Breast epithelium (tissue), 4 donors: ENCODE measurements at places on chromosomes 7 and 10.

DNA sequence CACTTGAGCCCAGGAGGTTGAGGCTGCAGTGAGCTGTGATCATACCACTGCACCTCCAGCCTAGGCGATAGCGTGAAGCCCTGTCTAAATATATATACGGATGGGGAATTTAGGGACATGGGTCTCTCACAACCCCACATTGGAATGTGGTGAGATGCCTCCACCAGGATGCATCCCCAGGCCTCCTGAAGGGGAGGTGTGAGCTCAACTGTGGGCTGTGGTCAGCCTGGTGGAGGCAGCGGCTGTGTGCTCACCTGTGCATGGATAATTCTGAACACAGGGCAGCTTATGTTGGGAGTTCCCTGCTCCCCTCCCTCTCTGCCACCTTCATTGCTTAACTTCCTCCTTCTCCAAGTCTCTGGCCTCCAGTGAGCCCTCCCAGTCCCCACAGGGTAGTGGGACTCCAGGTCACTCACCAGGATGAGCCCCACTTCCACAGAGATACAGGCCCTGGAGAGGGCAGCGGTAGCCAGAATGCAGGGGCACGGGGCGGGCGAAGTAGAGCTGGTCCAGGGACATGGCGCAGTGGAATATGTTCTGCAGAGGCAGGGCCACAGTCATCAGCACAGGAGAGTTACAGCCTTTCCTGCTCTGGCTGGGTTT, 30.4 kb downstream of the PYROXD2 start:
- no peak overlapping the region for H3K4me3 ChIP-seq
- no peak for DNase-seq
- H3K36me3 ChIP-seq, result no peaks in the 10 kb centered on the region
- H3K4me1 ChIP-seq, result no peaks in the 10 kb centered on the region

- H3K27me3 ChIP-seq, result no peaks in the 10 kb centered on the region
- no peak overlapping the region for H3K4me3 ChIP-seq
- H3K36me3 ChIP-seq, result no peaks in the 10 kb centered on the region
- H3K4me1 ChIP-seq, result no peaks in the 10 kb centered on the region
- no peak for DNase-seq
- no peak overlapping the region for H3K27ac ChIP-seq
Measured at GRCh38 chr10:112675560-112676083, 228.6 kb downstream of the VTI1A start.

- H3K4me3 ChIP-seq, result no peak overlapping the region
- no peaks in the 10 kb centered on the region for H3K27me3 ChIP-seq
- H3K4me1 ChIP-seq, result no peaks in the 10 kb centered on the region
- H3K36me3 ChIP-seq, result peaks cover 5% of the 10 kb centered on the region
- no peak for DNase-seq
Measured at GRCh38 chr10:43177595-43177994, 39.4 kb downstream of the CSGALNACT2 start.

DNA sequence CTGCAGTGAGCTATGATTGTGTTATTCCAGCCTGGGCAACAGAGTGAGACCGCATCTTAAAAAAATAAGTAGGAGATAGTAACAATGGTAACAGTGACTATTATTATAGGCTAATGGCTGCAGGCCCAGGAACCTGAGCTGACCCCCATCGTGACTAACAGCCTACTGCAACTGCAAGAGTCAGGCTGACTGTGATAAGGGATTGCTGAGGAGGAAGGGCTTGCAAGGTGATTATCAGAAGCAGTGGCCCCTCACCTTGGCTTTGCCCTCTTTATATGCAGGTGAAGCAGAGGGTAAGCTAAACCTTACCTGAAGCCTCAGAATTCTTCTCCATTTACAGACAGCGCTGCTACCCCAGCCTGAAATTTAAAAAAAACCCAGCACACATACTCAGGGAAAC, 83.9 kb upstream of the SDK1 start:
- H3K27ac ChIP-seq, result no peak overlapping the region
- no peaks in the 10 kb centered on the region for H3K4me1 ChIP-seq
- no peak overlapping the region for H3K4me3 ChIP-seq
- DNase-seq, result no peak

DNA sequence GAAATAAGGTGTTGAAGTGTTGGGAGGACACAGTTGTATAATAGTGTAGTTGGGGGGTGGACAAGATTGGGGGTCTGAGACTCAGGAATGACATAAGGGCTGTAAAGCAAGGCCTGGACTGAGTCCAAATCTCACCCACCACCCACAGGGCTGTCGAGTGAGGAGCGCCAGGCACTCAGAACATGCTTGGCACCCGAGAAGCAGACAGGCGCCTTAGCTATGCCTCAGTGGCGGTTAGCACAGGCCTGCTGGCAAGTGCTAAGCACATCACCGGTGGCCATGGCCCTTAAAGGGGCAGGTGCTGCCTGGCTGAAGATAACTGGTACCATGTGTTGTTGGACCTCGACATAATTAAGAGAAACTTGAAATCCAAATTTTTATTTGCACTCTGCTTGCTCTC, 90.7 kb downstream of the COL13A1 start:
- H3K4me1 ChIP-seq, result no peaks in the 10 kb centered on the region
- H3K27ac ChIP-seq, result no peak overlapping the region
- no peaks in the 10 kb centered on the region for H3K27me3 ChIP-seq
- no peak for DNase-seq
- no peaks in the 10 kb centered on the region for H3K36me3 ChIP-seq
- H3K4me3 ChIP-seq, result no peak overlapping the region

DNA sequence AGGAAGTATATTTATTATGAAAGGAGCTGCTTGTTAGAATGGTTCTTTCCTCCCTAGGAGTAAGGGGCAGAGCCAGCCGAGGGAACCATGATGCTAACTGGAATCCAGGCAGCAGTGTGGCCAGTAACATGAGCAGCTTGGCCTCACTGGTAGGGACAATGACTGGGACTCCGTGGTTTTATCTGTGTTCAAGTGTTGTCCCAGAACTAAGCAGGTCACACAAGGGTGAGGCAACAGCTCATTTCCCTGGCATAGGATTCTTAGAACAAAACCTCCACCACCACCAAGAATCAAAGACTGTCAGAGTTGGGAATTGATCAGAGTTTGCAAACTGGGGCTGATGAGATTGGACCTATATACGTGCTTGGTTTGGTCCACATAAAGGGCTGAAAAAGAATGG, 138.9 kb upstream of the COBL start:
- H3K27me3 ChIP-seq, result no peaks in the 10 kb centered on the region
- H3K4me3 ChIP-seq, result no peak overlapping the region
- H3K27ac ChIP-seq, result no peak overlapping the region
- DNase-seq, result no peak
- no peaks in the 10 kb centered on the region for H3K4me1 ChIP-seq
- H3K36me3 ChIP-seq, result no peaks in the 10 kb centered on the region

- no peaks in the 10 kb centered on the region for H3K36me3 ChIP-seq
- H3K4me1 ChIP-seq, result no peaks in the 10 kb centered on the region
- H3K27ac ChIP-seq, result no peak overlapping the region
- no peak overlapping the region for H3K4me3 ChIP-seq
- no peaks in the 10 kb centered on the region for H3K27me3 ChIP-seq
- no peak for DNase-seq
Measured at GRCh38 chr10:5831446-5831782, 18.2 kb upstream of the GDI2 start.

DNA sequence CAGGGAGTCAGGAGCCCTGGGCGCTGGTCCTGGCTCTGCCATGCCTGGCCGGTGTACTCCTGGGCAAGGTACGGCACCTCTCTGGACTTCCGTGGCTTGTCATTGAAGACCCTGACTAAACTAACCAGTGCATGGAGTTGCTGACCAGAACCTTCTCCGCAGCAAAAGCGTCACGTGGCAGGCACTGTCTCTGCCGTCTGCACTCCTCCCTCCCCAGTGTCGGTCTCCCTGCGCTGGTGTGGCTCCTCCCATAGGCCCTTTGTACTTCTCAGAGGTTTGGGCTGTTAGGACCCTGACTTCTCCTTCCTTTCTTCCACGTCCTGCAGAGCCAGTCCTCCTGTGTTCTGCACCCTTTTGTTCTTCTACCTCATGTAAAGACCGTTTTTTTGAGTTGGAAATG, 100.6 kb upstream of the CREB5 start:
- no peak overlapping the region for H3K4me3 ChIP-seq
- H3K36me3 ChIP-seq, result no peaks in the 10 kb centered on the region
- H3K27ac ChIP-seq, result no peak overlapping the region
- no peaks in the 10 kb centered on the region for H3K4me1 ChIP-seq

GRCh38 chr7:109552017-109552416, 982.3 kb downstream of the DNAJB9 start:
- no peaks in the 10 kb centered on the region for H3K36me3 ChIP-seq
- no peak overlapping the region for H3K27ac ChIP-seq
- H3K4me3 ChIP-seq, result no peak overlapping the region
- no peak for DNase-seq
- H3K4me1 ChIP-seq, result no peaks in the 10 kb centered on the region

- H3K4me3 ChIP-seq, result no peak overlapping the region
- H3K36me3 ChIP-seq, result no peaks in the 10 kb centered on the region
- H3K27ac ChIP-seq, result no peak overlapping the region
- no peak for DNase-seq
- H3K27me3 ChIP-seq, result peaks cover 26% of the 10 kb centered on the region
Measured at GRCh38 chr10:100776671-100777070, 31.3 kb downstream of the PAX2 start.

DNA sequence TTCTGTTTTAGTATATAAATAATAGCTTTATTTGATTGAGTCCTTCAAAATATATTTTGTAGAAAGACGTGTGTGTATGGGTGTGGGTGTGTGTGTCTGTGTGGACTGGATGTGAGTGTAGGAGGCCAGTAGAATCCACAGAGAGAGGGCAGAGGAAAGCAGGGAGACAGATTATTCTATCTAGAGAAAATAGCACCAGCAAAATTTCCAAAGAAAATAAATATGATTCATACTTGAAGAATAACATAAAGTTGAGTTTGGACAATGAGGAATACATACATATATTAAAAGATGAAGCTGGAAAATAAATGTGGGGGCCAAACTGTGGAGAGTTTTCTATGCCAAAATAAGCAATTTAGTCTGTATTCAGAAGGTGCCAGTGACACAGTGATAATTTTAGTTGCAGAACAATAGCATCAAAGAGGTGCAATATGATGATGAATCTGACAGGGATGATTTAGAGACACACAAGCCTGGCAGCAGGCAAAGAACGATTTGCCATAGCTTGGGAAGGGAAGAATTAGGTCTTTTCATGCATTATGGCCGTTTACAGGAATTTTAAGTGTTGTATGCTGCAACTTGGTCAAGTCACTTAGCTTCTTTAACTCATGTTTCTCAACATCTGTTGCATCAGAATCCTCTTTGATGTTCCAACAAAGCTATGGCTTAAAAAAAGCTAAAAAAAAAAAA, 121.3 kb downstream of the SEMA3A start:
- no peaks in the 10 kb centered on the region for H3K4me1 ChIP-seq
- no peak overlapping the region for H3K4me3 ChIP-seq
- no peaks in the 10 kb centered on the region for H3K27me3 ChIP-seq
- no peak overlapping the region for H3K27ac ChIP-seq
- DNase-seq, result no peak
- no peaks in the 10 kb centered on the region for H3K36me3 ChIP-seq

DNA sequence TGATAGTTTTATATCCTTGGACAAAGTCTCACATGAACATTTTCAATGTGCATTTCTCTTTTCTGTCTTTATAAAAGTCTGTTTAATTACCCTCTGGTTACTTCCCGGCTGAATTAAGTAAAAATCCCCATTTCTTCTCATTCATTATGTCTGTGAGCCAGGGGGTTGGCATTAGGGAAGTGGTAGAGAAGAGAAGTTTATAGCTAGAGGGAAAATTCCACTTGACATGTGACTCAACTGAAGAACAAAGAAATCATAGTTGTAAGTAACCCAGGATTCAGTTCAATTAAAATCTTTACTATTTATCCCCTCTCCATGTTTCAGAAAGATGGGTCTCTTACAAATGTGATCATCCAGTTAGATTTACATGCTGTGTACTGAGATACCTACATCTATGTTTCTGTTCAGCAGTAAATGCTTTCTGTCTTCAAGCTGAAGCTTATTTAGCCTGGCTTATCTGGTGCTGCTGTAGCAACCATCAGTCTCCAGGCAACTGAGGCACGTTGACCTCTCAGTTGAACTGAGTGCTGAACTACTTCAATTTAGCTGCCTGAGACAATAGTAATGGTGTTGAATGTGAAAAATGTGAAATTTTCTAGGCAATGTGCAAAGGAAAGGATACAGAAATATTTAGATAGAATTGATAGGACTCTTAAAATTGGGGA, 181.6 kb downstream of the MLLT10 start:
- no peaks in the 10 kb centered on the region for H3K4me1 ChIP-seq
- no peaks in the 10 kb centered on the region for H3K36me3 ChIP-seq
- no peak for DNase-seq
- H3K4me3 ChIP-seq, result no peak overlapping the region
- no peak overlapping the region for H3K27ac ChIP-seq

- DNase-seq, result no peak
- H3K4me1 ChIP-seq, result no peaks in the 10 kb centered on the region
- H3K27ac ChIP-seq, result no peak overlapping the region
- no peaks in the 10 kb centered on the region for H3K36me3 ChIP-seq
- H3K4me3 ChIP-seq, result no peak overlapping the region
Measured at GRCh38 chr7:88401009-88401623, 94.4 kb upstream of the STEAP4 start.

- DNase-seq, result no peak
- no peaks in the 10 kb centered on the region for H3K36me3 ChIP-seq
- H3K4me1 ChIP-seq, result no peaks in the 10 kb centered on the region
- no peak overlapping the region for H3K27ac ChIP-seq
- peaks cover 8% of the 10 kb centered on the region for H3K27me3 ChIP-seq
- no peak overlapping the region for H3K4me3 ChIP-seq
Measured at GRCh38 chr7:128153436-128153835, 87.6 kb upstream of the LEP start.

- no peaks in the 10 kb centered on the region for H3K27me3 ChIP-seq
- H3K4me3 ChIP-seq, result no peak overlapping the region
- no peak for DNase-seq
- no peaks in the 10 kb centered on the region for H3K36me3 ChIP-seq
- no peak overlapping the region for H3K27ac ChIP-seq
Measured at GRCh38 chr10:93193906-93194305, 120.2 kb downstream of the CYP26A1 start.

DNA sequence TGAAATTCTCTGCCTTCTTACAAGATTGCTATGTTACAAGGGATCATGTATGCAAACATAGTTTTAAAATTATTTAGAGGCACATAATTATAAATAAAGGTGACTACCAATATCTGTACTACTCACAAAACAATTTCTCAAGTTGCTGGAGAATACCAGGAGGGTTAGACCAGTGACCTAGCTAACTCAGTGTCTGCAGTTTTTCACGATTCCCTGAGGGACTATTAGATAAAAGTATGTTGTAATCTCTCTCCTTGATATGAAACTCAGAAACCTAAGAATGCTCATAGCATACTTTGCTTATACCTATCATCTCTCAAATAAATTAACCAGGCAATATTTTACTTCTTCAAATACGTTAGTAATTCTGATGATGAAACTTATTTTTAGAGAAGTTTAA, 534.0 kb upstream of the ANKRD30A start:
- no peak for DNase-seq
- no peaks in the 10 kb centered on the region for H3K36me3 ChIP-seq
- H3K27ac ChIP-seq, result no peak overlapping the region
- H3K27me3 ChIP-seq, result no peaks in the 10 kb centered on the region
- H3K4me1 ChIP-seq, result no peaks in the 10 kb centered on the region

GRCh38 chr7:118013252-118014010, 140.2 kb upstream of the CTTNBP2 start:
- no peaks in the 10 kb centered on the region for H3K36me3 ChIP-seq
- no peak overlapping the region for H3K27ac ChIP-seq

GRCh38 chr10:31149835-31150512, 118.3 kb upstream of the ZNF438 start:
- H3K4me1 ChIP-seq, result no peaks in the 10 kb centered on the region
- H3K27ac ChIP-seq, result no peak overlapping the region
- no peaks in the 10 kb centered on the region for H3K36me3 ChIP-seq
- H3K4me3 ChIP-seq, result no peak overlapping the region
- DNase-seq, result no peak
- H3K27me3 ChIP-seq, result no peaks in the 10 kb centered on the region
